ENCODE measurements at places on chromosomes 11 and 22. TPM values are rescaled to one million over a fixed set of nuclear protein-coding genes. Genes with fewer than 3 reads are reported as not detected.
A peak's percentile ranks its signal among the peaks of the same experiment; 100 is the strongest.

DNA sequence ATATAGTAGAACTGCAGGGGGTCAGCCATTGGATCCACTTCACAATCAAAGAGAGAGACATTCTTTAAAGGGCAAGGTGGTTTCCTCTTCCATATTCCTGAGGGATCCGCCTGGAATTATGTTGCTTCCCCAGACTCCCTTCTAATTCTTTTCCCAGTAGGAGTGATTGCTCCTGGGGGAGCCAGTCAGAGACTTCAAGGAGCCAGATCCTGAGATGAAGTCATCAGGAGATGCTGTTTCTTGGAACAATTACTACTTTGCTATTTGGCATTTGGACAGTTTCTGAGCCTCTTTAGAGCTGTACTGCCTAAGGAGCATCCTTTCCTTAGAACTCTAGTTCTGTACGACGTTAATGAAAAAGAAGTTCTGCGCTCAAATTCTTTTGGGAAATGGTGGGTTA is 1.9 kb upstream of the OR9Q2 start:
- DNase-seq, result no peak

GRCh38 chr11:45332276-45332934 is 46.3 kb upstream of the SYT13 start:
- no peak for DNase-seq

- DNase-seq, result no peak
These were observed 53.1 kb downstream of the KIF18A start for GRCh38 chr11:28054821-28055220.

- no peak for DNase-seq
These were observed 24.8 kb downstream of the PPP6R2 start for GRCh38 chr22:50367778-50368500.

DNA sequence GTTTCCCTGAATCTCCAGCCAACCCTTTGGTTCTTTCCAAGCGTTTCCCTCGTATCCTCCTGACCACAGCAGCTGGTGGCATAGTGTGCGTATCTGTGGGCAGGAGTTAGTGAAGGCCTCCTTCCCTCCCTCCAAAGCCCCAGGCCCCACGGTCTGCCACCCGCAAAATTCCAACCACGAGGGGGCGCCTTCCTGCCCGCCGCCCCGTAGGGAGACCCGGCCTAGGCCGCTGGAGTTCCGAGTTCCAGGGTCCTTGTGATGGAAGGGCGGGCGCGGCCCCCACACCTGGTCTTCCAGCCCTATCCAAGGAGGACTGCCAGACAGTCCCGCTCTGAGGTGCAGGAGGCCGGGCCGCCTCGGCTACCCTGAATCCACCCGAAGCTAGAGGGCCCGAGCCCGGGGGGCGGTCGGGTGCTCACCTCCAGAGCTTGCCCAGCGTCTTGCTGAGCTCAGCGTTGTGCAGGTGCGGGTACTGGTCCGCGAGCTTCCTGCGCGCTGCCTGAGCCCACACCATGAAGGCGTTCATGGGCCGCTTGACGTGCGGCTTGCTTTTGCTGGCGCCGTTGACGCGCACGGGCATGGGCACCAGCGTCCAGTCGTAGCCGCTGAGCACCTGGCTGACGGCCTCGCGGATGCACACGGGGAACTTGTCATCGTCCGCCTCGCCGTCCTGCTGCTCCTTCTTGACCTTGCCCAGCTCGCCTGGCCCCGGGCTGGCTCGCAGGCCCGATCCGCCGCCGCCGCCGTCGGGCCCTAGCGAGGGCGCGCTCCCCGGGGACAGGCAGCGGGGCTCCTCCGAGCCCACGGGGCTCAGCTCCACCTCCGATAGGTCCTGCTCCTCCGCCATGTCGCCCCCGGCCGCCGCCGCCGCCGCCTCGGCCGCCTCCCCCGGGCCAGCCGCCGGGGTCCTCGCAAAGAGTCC is 1.2 kb downstream of the SOX10 start:
- DNase-seq, result no peak

DNA sequence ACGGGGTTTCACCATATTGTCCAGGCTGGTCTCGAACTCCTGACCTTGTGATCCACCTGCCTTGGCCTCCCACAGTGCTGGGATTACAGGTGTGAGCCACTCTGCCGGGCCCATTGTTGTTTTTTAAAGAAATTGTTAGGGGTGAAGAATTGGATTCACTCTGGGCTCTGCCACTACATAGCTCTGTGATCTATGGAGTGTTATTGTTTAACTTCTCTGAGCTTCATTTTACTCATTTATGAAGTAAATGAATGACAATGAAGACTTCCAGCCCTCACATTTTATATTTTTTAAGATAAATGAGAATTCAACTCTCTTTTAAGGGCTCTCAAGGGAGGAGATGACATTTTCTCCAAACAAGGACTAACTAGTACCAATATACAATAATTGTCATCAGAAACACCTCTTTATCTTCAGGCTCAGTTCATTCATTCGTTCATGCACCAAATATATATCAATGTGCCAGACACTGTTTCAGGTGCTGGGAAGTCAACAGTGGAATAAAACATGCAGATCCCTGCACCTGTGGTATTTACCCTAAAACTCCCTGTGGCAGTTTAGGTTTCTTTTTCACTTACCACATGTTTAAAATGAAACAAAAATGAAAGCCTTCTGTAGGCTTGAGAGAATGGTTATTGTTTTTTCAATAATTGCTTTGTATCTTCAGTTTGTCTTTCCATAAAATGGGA is 23.5 kb upstream of the GRAMD1B start:
- no peak for DNase-seq

GRCh38 chr22:22558972-22559603 is at the start of gene PRAME:
Gene PRAME, minus strand, starts transcription at chr22:22559265. Its CDS starts 2,433 bp downstream, at chr22:22556832.
- DNase-seq, result peak; percentile 69

- no peak for DNase-seq
These were observed 740.5 kb downstream of the BRD1 start for GRCh38 chr22:49087198-49087597.

DNA sequence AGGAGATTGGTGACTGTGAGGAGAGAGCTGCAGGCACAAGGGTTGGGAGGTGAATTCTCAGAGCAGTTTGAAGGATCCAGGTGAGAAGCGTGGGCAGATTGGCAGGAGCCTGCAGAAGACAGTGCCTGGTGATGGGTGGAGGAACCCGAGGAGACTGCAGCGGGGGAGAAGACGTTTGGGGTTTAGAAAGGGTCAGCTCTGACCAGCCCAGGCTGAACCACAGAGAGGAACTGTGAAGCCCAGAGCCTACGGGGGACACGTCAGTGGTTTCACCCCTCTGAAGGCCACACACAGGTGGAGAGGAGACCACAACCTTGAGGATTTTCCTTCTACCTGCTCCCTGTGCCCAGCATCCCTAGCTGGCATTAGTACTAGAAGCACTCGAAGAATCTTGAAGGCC is 154.8 kb upstream of the TBCEL start:
- no peak for DNase-seq

DNA sequence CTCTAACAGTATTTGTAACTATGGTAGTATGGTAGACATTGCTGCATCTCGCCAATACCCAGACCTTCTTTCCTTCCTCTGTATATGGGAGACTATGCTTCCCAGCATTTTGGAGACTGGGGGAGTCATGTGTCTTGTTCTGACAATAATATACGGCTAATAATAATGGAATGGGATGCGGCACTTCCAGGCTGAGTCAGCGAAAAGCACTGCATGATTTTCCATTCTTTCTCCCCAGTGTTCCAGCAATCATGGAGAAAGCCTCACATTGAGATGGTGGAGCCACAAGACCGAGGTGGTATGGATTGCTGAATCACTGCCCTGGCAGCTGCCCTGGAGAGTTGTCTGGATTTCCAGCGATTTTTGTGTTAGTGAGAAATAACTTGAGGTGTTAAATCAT is 77.1 kb upstream of the FIBIN start:
- no peak for DNase-seq

DNA sequence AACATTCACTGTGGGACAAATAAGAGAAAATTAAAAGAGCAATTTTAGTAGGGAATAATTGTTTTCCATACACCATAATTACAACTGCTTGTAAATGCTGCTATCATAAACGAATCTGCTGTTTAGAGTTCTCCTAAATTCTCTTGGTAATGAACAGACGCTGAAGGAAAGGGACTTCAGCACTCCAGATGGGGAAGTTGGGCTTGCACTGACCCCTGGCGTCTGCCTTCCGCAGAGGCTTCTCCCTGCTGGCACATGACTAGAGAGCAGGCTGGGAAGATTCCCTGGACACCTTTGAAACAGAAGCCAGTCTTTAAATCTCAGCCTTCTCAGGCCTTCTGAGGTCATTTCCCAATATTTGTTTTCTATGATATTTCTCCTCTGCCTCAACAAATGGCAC is 84.1 kb downstream of the NXPE2 start:
- DNase-seq, result no peak

- DNase-seq, result no peak
These were observed 908.8 kb downstream of the OPCML start for GRCh38 chr11:132623511-132623910.

- DNase-seq, result no peak
These were observed 87.5 kb downstream of the SNX19 start for GRCh38 chr11:130828741-130829140.

DNA sequence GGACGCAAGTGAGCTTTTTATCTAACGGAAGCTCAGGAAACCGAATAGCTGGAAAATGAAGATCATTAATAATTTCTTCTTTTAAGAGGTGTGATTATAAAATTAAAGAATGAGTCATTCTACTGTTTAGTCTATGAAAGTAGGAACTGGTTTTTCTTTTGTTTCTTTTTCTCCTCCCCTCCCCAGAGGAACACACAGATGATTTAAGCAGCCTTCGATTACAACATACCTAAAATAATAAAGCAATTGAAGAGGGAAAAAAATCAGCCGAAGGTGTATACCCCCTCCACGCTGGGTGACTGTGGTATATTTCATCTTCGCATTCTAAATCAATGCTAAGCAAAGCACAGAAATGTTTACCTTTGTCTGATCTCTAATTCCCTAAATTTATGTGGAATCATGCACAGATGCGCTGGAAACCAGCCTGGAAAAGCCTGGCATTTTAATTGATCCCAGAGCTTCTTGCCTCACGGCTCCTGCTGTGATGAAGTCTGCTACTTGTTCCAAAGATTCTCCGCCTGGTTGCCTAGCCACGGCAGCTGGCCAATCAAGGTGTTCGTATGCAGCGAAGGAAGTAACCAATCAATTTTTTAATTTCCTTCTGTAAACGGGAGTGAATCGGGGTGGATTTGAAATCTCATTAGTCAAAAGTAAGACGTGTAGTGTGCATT is 133.9 kb downstream of the FANCF start:
- no peak for DNase-seq

DNA sequence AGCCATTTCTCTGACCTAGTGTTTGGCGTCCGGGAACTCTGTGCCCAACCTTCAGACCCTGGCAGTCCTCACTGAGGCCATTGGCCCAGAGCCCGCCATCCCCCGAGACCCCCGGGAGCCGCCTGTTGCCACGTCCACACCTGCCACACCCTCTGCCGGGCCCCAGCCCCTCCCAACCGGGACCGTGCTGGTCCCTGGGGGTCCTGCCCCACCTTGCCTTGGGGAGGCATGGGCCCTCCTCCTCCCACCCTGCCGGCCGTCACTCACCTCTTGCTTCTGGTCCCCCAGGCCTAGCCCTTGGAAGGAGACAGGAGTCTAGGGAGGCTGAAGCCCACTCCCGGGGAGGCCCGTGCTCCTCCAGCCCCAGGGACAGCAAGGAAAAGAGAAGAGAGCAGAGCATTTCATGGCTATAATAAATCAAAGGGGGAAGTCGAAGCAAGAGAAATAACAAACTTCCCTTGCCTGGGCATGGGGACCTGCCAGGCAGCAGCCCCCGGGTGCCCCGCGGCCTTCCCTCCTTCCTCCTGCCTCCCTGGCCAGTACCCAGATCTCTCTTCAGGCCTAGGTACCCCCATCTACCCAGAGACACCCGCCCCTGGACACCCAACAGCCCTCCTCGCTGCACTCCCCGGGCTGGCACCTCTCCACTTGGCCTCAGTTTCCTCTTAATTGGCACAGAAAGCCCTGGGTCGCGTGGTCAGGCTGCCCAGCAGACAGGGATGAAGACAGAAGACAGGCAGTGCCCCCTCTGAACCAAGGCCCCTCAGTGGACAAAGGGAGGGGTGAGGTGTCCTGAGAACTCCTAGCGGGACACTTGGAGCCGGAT is 13.0 kb upstream of the SLC39A13 start:
- no peak for DNase-seq

- no peak for DNase-seq
These were observed 67.2 kb upstream of the BMAL1 start for GRCh38 chr11:13210424-13210823.

GRCh38 chr11:73958521-73959141 is 7.8 kb downstream of the DNAJB13 start:
- DNase-seq, result no peak

GRCh38 chr11:131430473-131431208 is 60.2 kb downstream of the NTM start:
- no peak for DNase-seq

GRCh38 chr11:32110795-32111194 is 19.9 kb downstream of the RCN1 start:
- no peak for DNase-seq

GRCh38 chr11:13289081-13289480 is 11.5 kb downstream of the BMAL1 start:
- no peak for DNase-seq

- DNase-seq, result no peak
These were observed 123.4 kb upstream of the SERPIND1 start for GRCh38 chr22:20650294-20651207.

- DNase-seq, result no peak
These were observed 3.4 kb upstream of the NUDT8 start for GRCh38 chr11:67632982-67633755.

- DNase-seq, result no peak
These were observed 2.2 kb downstream of the ZNF143 start for GRCh38 chr11:9462806-9463537.

- DNase-seq, result no peak
These were observed at the start of gene SLC22A6 for GRCh38 chr11:62984451-62984991. Gene SLC22A6, minus strand, starts transcription at chr11:62984967. Its CDS starts 277 bp downstream, at chr11:62984690.

- no peak for DNase-seq
These were observed 47.7 kb downstream of the DKK3 start for GRCh38 chr11:11960687-11961086.

GRCh38 chr11:125968354-125968753 is 22.5 kb downstream of the VSIG10L2 start:
- no peak for DNase-seq

DNA sequence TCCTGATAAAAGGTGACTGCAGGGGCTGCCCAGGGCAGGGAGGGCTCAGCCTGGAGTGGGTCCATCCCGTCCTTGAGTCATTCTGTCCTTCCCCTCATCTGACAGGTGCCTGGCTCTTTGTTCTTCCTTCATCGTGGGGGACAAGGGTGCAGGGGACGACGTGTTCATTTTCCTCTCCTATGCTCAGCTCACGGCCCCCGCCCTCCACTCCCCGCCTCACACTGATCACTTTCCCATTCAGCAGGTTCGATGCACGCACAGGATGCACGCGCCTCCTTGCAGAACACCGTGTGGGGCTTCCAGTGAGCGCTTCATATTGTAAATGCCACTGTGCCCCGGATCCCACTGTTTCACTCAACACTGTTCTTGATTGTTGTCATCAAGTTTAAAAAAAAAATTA is 32.7 kb upstream of the SHANK2 start:
- no peak for DNase-seq

GRCh38 chr11:64857485-64857884 is 13.0 kb upstream of the CDC42BPG start:
- no peak for DNase-seq

The OR52D1 gene
- total RNA-seq, result not detected

The SLC22A8 gene
- not detected for total RNA-seq

The LMO1 gene
- total RNA-seq, result 3.6 TPM

The CRYBB3 gene
- total RNA-seq, result not detected

The AIFM3 gene
- 0.65 TPM for total RNA-seq

The GGTLC2 gene
- total RNA-seq, result not detected

The NCAM1 gene
- 250 TPM for total RNA-seq

The DRICH1 gene
- not detected for total RNA-seq

The GAL gene
- not detected for total RNA-seq

The ACRV1 gene
- not detected for total RNA-seq

The CCDC87 gene
- 0.27 TPM for total RNA-seq

The RFPL3 gene
- total RNA-seq, result not detected

All from Right ventricle myocardium inferior (tissue), 1 donor.